CD4-positive, CD25-positive, alpha-beta regulatory T cell (primary cell): ENCODE measurements at places on chromosomes 2 and 18. TPM values are rescaled to one million over a fixed set of nuclear protein-coding genes. Genes with fewer than 3 reads are reported as not detected.

The TEX44 gene
- total RNA-seq: not detected

The MTCL1 gene
- 0.20 TPM for total RNA-seq

The LIMS3 gene
- not detected for total RNA-seq

DNA sequence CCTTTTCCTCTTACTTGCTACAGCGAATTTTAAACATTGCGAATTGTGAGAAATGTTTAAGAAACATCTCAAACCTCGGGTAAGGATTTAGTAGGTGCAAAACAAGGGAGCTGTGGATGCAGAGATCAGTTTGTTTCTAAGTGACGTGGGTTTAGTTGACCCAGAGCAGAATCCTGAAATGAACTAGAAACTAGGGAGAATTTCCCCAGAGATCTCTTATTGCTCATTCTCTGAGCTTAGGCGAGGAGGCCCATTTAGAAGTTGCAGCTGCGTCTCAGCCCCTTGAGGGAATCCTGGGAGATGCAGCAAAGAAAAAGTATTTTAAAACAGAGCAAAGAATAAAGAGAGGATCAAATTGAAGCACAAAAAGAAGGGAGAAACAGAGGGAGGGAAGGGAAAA is 29.3 kb downstream of the FAM124B start:
- H3K27ac ChIP-seq: no peak overlapping the region
- DNase-seq: no peak
- H3K36me3 ChIP-seq: no peaks in the 10 kb centered on the region

DNA sequence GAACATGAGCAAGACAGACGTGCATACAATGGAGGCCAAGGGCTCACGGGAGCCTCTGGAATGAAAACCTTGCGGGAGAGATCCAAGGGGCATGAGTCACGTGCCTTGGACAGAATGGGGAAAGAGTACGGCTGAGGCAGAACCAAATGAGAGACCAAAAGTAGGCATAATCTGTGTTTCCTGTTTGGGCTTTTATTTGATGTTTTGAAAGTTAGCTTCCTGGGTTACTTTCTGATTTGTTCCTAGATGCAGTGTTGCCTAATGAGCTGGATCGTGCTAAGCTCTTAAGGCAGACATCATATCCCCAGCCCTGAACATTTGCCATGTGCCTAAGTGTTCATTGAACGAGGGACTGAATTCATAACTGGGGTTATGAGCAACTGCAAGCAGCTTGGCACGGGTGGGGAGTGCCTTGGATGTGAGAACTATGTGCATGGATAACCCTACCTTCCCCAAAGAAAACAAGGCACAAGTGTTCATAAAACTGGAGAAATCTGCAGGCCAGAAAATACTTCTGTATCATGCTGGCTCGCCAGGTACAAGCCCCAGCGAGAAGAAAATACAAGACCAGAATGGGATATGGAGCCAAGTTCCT is 60.3 kb upstream of the RPL31 start:
- no peak overlapping the region for H3K27ac ChIP-seq
- H3K27me3 ChIP-seq: no peaks in the 10 kb centered on the region
- DNase-seq: no peak

DNA sequence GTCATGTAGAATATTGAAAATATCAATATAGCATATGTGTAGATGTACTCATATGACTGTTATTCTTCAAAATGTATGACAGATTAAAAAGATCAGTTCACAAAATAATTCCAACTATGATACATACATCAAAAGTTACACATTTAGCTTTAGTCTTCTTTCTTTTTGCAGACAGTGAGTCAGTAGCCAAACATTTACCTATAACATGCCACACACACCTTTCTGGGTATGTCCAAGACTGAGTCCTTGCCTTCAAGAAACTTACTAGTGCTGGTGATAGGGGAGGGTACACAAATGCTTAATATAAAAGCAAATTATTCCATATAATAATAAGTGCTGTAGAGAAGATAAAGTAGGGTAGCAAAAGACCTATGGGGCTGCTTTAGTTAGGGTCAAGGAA is 152.9 kb upstream of the WDSUB1 start:
- no peak overlapping the region for H3K27ac ChIP-seq
- no peak for DNase-seq
- no peak overlapping the region for H3K4me3 ChIP-seq
- no peaks in the 10 kb centered on the region for H3K4me1 ChIP-seq
- peaks cover 37% of the 10 kb centered on the region for H3K36me3 ChIP-seq

- no peak overlapping the region for H3K4me3 ChIP-seq
- H3K27ac ChIP-seq: peak overlapping the region; percentile 86
- no peak for DNase-seq
Measured at GRCh38 chr2:27085673-27086089, 891 bp upstream of the KHK start.

The DCC gene
- not detected for total RNA-seq

DNA sequence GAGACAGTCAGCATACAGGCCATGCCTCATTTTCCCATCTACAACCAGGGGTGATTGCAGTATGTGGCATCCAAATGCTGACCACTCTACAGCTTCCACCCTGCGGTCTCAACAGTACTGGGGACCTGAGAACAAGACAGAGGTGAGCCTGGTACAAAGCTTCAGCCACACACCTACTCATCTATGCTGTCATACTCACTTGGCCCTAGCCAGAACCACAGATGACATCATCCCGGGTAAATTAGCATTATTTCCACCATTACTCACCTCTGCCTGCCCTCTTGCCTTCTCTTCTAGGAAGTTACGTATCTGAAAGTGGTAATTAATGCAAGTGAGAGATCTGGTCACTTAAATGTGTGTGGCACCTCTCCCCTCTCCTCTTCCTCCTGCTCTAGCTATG is 208.2 kb upstream of the ARL4C start:
- DNase-seq: no peak
- H3K4me1 ChIP-seq: no peaks in the 10 kb centered on the region
- no peak overlapping the region for H3K27ac ChIP-seq
- no peak overlapping the region for H3K4me3 ChIP-seq
- H3K36me3 ChIP-seq: no peaks in the 10 kb centered on the region

GRCh38 chr2:15673919-15674636 is 82.4 kb downstream of the DDX1 start:
- H3K27ac ChIP-seq: no peak overlapping the region
- no peak for DNase-seq

DNA sequence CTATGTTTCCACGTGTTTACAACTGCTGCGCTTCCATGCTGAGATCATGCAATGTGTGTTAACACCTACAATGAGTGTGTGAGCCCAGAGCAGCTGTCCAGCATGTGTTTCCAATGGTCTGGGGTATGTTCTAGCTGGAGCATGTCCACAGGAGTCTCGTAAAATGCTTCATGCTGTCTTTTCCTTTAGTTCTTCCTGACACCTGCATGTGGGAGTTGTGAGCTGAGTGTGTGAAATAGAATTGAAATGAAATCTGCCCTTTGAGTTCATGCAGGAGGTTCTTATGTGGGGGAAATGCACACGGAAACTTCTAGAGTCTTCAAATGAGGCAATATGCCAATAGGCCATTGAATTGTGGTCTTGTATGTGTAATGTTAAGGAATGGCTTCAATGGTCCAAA is 205.1 kb downstream of the RND3 start:
- DNase-seq: no peak
- H3K27ac ChIP-seq: no peak overlapping the region
- H3K36me3 ChIP-seq: no peaks in the 10 kb centered on the region

DNA sequence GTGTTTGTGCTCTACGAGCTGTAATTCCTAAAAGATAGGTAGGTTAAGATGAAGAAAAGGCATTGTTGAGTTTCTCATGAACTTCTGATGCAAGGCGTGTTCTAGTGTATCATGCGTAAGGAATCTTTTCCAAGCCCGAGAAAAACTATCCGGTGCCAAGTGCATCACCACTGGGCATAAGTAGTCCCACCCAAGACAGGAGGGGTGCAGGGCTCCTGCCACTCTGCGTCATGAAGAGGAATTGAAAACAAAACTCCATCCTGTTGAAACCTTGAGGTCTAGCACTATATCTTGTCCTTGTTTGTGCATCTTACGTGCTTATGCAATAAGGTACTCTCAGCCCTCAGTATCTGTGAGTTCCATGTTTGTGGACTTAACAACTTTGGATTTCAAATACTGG is 45.7 kb downstream of the RAB31 start:
- no peaks in the 10 kb centered on the region for H3K36me3 ChIP-seq
- H3K27me3 ChIP-seq: no peaks in the 10 kb centered on the region
- no peaks in the 10 kb centered on the region for H3K4me1 ChIP-seq

DNA sequence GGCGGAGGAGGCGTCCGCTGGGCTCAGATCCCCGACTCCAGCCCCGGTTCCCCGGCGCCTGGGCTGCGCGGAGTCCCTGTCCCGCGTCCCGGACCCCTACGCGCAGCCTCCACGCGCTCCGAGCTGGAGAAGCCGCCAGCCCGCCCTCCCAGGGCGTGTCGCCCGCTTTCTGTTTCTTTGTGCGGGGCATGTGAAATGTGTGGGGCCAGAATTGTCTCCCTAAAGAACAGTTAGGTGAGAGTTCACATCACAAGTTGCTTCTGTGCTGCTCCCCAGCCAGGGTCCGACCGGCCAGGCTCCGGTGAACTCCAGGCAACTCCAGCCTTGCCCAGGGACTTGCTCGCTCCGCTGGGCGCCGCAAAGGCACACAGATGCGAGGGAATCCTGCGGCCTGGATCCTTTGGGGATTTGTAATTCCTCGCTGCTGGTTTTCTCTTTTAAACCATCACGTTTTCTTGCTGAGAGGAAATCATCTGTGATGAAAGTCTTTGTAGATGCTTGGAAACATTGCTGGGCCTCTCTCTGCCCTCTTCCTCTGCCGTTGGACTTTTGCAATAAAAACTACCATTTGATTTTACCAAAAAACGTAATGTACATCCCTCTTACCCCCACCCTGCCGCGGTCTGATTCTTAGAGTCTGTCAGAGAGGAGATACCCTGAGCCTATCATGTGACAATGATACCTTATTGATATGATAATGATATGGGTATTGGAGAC is 631 bp downstream of the GYPC start:
- H3K27me3 ChIP-seq: no peaks in the 10 kb centered on the region
- H3K4me1 ChIP-seq: peaks cover 50% of the 10 kb centered on the region
- peak overlapping the region; percentile 87 for H3K27ac ChIP-seq
- DNase-seq: peak; percentile 33
- H3K36me3 ChIP-seq: no peaks in the 10 kb centered on the region

GRCh38 chr18:35441857-35442595 is 55.7 kb downstream of the INO80C start:
- no peak for DNase-seq
- no peak overlapping the region for H3K4me3 ChIP-seq
- no peaks in the 10 kb centered on the region for H3K27me3 ChIP-seq
- no peaks in the 10 kb centered on the region for H3K36me3 ChIP-seq
- H3K27ac ChIP-seq: no peak overlapping the region

DNA sequence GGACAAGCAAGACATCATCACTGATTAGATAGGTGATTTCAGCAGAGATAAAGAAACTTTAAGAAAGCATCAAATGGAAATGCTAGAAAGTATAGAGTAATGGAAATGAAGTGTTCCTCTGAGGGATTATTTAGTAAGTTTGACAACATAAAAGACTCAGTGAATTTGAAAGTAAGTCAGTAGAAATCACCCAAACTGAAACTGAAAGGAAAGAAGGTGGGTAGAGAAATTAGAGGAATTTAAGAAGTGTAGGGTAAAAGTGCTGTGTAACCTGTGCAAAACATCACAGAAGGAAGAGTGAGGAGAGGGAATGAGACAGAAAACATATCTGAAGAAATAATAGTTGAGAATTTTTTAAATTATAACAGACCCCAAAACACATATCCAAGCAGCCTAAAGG is 343.1 kb downstream of the CBLN2 start:
- H3K36me3 ChIP-seq: no peaks in the 10 kb centered on the region
- no peak overlapping the region for H3K27ac ChIP-seq
- peak; percentile 48 for DNase-seq
- no peaks in the 10 kb centered on the region for H3K4me1 ChIP-seq
- peak overlapping the region; percentile 7 for H3K4me3 ChIP-seq

DNA sequence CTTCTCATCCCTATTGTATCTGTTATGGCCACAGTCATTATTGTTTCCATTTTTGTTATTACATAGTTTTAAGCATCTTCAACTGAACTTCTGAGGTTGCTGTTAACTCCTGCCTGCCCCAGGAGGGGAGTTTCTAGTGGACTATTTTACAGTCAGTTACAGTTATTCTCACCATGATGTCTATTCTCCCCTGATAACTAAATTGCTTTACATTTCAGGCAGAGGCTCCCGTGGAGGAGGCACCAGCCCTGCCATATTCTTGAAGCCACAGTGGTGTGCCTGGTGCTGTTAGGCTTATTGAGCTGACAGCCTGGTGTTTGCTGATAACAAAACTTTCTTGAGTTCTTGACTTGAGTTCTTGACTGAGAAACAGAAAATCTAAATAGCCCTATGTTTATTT is 256.4 kb downstream of the TFCP2L1 start:
- H3K27me3 ChIP-seq: no peaks in the 10 kb centered on the region
- no peaks in the 10 kb centered on the region for H3K4me1 ChIP-seq
- no peaks in the 10 kb centered on the region for H3K36me3 ChIP-seq
- H3K4me3 ChIP-seq: no peak overlapping the region
- H3K27ac ChIP-seq: no peak overlapping the region
- DNase-seq: no peak

DNA sequence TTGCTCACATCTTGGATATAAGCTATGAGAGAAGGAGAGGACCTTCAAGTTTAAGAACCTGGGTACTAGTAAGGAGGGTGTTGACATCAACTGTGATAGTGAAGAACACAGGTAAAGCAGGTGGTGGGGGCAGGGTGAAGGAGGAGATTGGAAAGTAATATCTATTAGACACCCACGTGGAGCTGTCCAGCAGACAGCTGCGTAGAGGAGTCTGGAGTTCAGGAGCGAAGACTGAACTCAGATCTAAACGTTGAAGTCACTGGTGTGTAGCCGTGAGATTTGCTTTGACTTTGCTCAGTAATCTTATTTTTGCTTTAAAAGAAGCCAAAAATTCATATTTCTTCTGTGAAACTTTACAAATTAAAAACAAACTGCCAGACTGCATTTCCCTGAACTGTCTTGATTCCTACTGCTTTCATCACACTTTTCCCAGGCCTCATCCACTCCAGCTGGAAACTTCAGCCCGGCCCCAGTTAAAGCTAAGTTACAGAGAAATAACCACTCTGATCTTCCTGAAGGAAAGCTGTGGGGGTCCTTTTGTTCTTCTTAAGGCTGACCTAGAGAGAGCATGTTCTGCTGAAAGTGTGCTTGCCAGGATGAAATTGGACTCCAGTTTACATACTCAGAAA is 533.3 kb downstream of the CNTNAP5 start:
- DNase-seq: no peak
- H3K4me1 ChIP-seq: no peaks in the 10 kb centered on the region
- no peak overlapping the region for H3K27ac ChIP-seq
- no peak overlapping the region for H3K4me3 ChIP-seq

The MYCN gene
- 2.2 TPM for total RNA-seq

- no peaks in the 10 kb centered on the region for H3K27me3 ChIP-seq
- no peaks in the 10 kb centered on the region for H3K36me3 ChIP-seq
- no peak within 1 kb of the TSS for H3K27ac ChIP-seq
- no peak for DNase-seq
- peak within 1 kb of the TSS; percentile 61 for H3K4me3 ChIP-seq
Measured at GRCh38 chr2:108988796-108989713, at the start of gene EDAR. TSS of gene EDAR (minus strand) at chr2:108989220. CDS start at chr2:108931014, 58,206 bp downstream.
